ENCODE measurements at places on chromosomes 1 and 21. TPM values are rescaled to one million over a fixed set of nuclear protein-coding genes. Genes with fewer than 3 reads are reported as not detected.

Gene SPRR2G
- total RNA-seq, result not detected

Gene NES
- total RNA-seq, result 81.5 TPM

Gene STUM
- 0.57 TPM for total RNA-seq

Gene PLA2G2C
- total RNA-seq, result not detected

Gene F13B
- total RNA-seq, result not detected

Gene FCRL4
- total RNA-seq, result not detected

Gene AZIN2
- total RNA-seq, result 0.16 TPM

Gene GJA5
- total RNA-seq, result 0.32 TPM

Gene AJAP1
- total RNA-seq, result 0.13 TPM

Gene GNAT2
- total RNA-seq, result 0.49 TPM

Gene RNU1-4
- total RNA-seq, result 6,751 TPM

Gene FH
- total RNA-seq, result 97.7 TPM

Gene FCGR3B
- not detected for total RNA-seq

Gene PDZK1IP1
- 0.16 TPM for total RNA-seq

Gene ZBTB7B
- 7.6 TPM for total RNA-seq

Gene LEMD1
- not detected for total RNA-seq

Gene VASH2
- total RNA-seq, result not detected

Gene TRIM58
- total RNA-seq, result 0.06 TPM

Gene ALPL
- 0.32 TPM for total RNA-seq

Gene SHISA4
- 9.6 TPM for total RNA-seq

Gene TTC13
- 20.4 TPM for total RNA-seq

Gene BEND5
- 0.16 TPM for total RNA-seq

Gene PLCH2
- total RNA-seq, result 0.06 TPM

Gene ACTA1
- total RNA-seq, result not detected

Gene NBPF10
- total RNA-seq, result 0.63 TPM

Gene PM20D1
- total RNA-seq, result not detected

Gene PCAT6
- total RNA-seq, result not detected

Gene ZNF678
- 4.7 TPM for total RNA-seq

Gene CR2
- total RNA-seq, result not detected

Gene LRRIQ3
- total RNA-seq, result 0.16 TPM

Gene RNPEP
- 33.0 TPM for total RNA-seq

Gene RIMS3
- total RNA-seq, result 0.16 TPM

Gene GBP6
- not detected for total RNA-seq

Gene FAM163A
- not detected for total RNA-seq

Gene PIK3CD
- 4.2 TPM for total RNA-seq

Gene CELSR2
- 0.16 TPM for total RNA-seq

Gene DMBX1
- not detected for total RNA-seq

Gene VWA5B1
- not detected for total RNA-seq

Gene IGSF5
- not detected for total RNA-seq
